ENCODE measurements at places on chromosomes 2 and 18.

DNA sequence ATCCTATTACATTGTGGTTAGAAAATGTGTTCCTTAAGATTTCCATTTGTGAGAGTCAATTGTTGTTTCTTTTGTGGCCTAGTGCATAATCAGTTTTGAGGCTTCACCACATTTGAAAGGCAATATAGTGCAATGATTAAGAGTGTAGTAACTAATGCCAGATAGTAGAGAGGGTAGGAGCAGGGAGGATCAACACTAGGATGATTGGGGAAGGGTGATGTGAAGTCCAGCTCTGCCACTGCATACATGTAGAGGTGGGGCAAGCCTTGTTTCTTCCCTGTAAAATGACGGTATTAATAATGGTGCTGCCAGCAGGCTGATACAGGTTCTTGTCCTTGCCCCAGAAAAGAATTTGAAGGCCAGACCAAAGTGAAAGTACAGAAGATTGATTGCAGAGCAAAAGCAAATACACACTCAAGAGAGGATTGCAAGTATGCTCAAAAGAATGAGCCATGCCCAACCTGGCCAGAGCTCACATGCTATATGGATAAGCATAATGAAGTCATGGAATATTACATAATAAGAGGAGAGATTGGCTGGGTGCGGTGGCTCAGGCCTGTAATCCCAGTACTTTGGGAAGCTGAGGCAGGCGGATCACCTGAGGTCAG is 8.0 kb downstream of the SP100 start:
- DNase-seq = no peak

DNA sequence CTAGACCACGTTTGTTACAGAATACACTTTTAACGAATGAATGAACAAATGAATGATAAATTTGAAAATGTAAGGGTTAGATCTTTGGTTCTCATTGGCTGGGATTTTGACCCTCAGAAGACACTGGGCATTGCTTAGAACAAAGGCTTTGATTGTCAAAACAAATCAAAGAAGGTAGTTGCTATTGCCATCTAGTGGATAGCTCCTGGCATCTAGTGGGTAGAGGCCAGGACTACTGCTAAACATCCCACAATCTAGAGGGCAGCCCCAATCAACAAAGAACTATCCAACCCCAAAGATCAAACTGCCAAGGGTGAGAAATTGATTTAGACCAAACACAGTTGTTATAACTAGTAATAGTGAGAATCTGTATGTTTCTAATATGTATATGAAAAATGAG is 552.3 kb downstream of the KCNJ3 start:
- no peak for DNase-seq

DNA sequence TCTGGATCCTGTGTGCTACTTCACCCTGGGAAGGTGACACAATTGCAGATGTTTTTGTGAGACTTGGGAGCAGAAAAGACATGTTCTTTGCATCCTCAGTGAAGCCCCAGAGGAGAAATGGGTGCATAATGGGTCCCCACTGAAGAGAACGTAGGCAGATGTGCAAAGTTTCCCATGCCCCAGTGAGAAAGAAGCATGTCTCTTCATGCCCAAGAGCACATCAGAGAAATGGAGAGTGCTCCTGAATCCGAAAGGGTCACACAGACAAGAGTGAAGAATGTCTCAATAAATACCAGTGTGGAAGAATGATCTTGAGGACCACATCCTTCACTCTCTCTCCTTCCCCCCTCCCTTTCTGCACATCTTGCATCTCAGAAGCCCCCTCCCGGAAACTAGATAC is 167.7 kb downstream of the TMEM247 start:
- no peak for DNase-seq

- DNase-seq = no peak
Measured at GRCh38 chr18:31658670-31659575, 25.5 kb downstream of the B4GALT6 start.

DNA sequence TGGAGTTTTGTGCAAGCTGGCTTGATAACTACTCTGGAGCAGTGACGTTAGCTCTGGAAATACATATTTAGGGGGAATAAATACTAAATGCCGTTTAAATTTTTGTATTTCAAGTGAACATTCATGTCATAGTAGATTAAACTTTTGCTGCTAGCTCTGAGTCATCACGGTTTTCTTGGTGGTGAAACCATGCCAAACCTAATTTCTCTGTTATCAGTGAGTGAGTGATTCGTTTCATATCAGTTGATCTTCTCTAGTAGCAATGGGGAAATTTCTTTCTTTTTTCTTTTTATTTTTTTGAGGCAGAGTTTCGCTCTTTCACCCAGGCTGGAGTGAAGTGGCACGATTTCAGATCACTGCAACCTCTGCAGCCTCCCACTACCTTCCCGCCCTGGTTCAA is 211.1 kb downstream of the PTPRM start:
- DNase-seq = no peak

- no peak for DNase-seq
Measured at GRCh38 chr18:44411262-44411905, 269.3 kb upstream of the SETBP1 start.

DNA sequence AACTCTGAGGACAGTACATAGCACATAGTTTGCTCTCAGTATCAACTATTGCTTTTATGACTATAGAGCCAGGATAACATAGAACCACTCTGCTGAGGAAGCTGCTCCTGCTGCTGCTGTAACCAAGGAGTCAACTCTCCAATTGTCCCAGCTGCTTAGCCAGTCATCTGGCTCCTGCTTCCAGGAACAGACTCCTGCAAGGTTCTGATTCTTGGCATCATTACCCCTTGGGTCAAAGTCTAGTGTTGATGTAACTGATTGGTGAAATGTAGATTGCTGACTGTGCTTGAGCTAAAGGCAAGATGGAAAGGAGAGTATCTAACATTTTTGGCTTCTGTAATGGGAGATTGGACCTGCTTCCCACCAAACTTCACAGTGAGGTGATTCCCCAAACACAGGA is 261.9 kb upstream of the FSHR start:
- no peak for DNase-seq

- no peak for DNase-seq
Measured at GRCh38 chr2:138979131-138979785, 199.1 kb upstream of the NXPH2 start.

DNA sequence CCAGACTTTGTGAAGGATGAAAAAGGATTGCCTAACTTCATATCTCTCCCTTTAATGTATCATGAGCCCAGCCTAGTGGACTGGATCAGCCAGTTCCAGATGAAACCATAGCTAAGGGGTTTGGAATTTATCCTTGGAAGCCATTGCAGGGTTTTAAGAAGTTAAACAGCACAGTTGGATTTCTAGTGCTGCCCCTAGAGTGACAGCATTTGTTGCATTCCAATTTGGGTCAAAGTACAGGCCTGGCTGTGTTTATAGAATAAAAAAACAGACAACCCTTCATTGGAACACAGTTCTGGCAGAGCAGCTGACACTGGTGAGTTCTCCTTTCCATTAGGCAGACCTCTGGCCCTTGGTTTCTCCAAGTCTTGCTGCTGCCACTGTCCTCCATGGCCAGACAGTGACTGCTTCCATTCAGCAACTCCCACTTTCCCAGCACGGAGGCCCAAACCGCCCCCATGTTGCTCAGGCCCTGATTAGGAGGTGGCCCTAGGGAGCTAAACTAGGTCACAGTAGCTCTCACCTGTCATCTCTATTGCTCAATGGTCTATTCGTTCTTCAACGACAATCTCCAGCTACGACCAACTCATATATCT is 8.0 kb downstream of the GPR39 start:
- DNase-seq = no peak

GRCh38 chr18:360676-361075 is 92.8 kb upstream of the THOC1 start:
- no peak for DNase-seq

- no peak for DNase-seq
Measured at GRCh38 chr18:22207021-22207758, 37.8 kb downstream of the GATA6 start.

GRCh38 chr2:231001921-231002320 is 6.0 kb downstream of the SPATA3 start:
- no peak for DNase-seq

- no peak for DNase-seq
Measured at GRCh38 chr18:79986726-79987125, 1.6 kb downstream of the TXNL4A start.

DNA sequence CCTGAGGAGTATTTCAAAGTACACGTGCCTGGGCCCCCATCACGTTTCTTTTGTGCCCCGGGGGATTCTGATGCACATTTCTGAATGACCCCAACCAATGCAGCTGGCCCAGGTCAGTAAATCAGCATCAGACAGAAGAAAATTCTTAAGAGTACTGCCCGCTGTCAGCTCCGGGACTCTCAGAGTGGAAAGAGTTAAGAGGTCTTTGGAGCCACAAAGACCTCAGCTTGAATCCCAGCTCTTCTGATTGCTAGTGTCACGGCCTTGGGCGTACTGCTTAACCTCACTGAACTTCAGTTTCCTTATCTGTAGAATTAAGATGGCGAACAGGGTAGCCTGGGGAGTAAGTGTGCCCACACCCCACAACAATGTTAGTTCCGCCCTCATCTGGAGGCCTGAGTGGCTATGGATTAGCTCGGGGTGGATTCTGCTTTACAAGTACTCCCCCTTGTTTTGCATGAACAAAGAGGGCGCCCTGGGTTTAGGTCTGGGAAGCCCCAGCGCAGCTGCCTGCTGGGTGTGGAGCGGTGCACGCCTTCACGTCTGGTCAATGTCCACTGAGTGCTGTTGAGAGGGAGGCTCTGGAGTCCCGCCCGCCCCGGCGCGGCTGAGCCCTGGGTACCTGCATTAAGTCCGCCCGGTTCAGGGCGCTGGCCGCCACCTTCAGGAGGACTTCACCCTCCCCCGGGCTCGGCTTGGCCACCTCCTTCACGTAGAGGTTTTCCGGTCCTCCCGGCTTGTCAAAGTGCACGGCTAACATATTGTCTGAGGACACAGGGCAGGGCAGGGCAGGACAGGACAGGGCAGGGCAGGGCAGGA is 858 bp downstream of the TP53I3 start:
- peak; percentile 7 for DNase-seq

GRCh38 chr2:205462681-205463345 is 219.5 kb upstream of the NRP2 start:
- DNase-seq = no peak

GRCh38 chr2:75155115-75155514 is 44.2 kb downstream of the TACR1 start:
- DNase-seq = no peak

All from stimulated activated CD8-positive, alpha-beta memory T cell treated with anti-CD3 and anti-CD28 coated beads, Interleukin-15, amount 100 ng/mL, for 48 hours (primary cell).